Activated CD4-positive, alpha-beta memory T cell treated with anti-CD3 and anti-CD28 coated beads for 36 hours (primary cell): ENCODE measurements at places on chromosomes 12 and 14. TPM values are rescaled to one million over a fixed set of nuclear protein-coding genes. Genes with fewer than 3 reads are reported as not detected.

TEX52 gene
- 0.19 TPM for total RNA-seq

C14orf180 gene
- not detected for total RNA-seq

DNA sequence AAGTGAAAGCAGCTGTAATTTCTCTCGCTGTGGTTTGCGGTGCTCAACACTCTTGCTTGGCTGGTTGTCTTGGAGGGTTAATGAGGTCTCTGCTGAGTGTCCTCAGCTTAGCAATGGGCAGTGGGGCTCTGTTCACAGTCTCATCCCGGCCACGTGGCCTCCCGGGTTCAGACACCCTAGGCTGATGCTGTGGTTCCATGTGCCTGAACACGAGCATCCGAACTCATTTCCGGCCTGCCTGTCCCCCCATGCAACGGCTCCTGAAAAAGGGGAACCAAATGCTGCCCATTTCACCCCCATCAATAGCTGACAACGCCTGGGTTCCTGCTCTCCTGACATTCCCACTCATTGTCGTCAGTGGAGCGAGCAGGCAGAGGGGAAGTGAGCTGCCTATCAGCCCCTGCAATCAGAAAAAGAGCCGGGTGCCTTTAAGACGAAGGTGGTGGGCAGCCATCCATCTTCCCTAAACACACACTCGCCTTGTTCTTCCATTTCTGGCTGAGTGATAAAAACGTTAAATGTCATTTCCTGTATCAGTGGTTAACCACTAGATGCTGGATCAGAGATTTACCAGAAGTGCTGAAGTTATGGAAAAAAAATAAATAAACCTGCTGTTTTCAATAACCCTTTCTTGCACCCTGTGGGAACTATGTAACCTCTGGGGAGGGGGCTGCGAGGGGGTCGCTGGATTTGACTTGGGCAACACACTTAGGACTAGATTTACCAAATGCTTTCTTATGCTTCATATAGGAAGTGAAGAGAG lies 60.3 kb upstream of the BCL2L14 start:
- DNase-seq = peak; percentile 90

DNA sequence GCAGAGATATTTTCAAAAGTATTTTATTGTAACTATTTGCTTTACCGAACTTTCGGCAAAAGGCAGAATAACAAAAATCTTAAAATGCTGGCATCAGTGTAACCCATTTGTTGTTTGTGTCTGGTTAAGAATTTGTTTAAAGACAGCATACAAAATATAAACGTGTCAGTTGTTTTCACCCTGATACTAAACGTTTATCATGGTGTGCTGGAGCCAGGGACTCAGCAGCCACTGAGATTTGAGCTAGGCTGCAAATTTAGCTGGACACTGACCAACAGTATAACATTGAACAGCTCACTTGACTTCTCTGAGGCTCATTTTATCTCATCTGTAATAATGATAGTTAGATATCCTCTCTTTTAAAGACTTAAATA lies 183.7 kb downstream of the TMTC3 start:
- no peak for DNase-seq
